ENCODE measurements at places on chromosomes 3 and 15.

GRCh38 chr15:101521069-101521468 lies 31.6 kb upstream of the PCSK6 start:
- DNase-seq: no peak

- DNase-seq: no peak
Measured at GRCh38 chr3:138046955-138047354, 37.0 kb downstream of the CLDN18 start.

DNA sequence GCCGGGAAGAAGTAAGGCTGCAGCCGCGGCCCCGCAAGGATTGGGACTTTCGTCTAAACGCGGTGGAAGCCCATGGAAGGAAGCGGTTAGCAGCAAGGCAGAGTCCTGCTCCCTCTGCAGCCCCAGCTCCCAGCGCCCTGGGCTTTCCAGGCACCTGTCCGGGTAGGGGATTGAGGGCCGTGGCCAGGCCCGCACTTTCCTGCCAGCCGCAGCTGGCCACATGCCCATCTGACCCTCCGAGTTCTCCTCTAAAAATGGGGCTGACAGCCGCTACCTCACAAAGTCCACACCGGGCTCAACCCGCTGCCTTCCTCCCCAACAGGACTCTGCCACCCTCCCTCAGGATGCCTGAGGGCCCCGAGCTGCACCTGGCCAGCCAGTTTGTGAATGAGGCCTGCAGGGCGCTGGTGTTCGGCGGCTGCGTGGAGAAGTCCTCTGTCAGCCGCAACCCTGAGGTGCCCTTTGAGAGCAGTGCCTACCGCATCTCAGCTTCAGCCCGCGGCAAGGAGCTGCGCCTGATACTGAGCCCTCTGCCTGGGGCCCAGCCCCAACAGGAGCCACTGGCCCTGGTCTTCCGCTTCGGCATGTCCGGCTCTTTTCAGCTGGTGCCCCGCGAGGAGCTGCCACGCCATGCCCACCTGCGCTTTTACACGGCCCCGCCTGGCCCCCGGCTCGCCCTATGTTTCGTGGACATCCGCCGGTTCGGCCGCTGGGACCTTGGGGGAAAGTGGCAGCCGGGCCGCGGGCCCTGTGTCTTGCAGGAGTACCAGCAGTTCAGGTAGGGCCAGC lies 1.9 kb downstream of the NEIL1 start:
- no peak for DNase-seq

DNA sequence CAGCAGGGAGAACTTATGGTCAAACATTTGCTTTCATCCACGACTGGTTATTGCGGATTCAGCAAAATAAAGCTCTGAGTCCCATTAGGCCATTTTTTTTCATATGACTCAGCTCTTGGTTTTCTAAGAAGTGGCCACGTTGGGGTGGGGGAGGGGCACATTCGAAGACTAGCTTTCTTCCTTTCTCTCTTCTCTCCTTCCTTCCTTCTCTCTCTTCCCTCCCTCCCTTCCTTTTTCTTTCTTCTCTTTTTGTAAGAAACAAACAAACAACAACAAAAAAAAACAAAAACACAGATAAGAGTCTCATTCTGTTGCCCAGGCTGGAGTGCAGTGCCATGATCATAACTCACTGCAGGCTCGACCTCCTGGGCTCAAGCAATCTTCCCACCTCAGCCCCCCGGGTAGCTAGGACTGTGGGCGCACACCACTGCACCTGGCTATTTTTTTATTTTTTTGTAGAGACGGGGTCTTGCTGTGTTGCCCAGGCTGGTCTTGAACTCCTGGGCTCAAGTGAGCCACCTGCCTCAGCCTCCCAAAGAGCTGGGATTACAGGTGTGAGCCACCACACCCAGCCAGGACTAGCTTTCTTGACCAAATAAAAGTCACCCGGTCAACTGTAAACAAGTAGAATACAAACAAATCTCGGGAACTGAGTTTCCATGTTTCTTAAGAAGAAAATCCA lies 41.6 kb downstream of the ABCC5 start:
- no peak for DNase-seq

DNA sequence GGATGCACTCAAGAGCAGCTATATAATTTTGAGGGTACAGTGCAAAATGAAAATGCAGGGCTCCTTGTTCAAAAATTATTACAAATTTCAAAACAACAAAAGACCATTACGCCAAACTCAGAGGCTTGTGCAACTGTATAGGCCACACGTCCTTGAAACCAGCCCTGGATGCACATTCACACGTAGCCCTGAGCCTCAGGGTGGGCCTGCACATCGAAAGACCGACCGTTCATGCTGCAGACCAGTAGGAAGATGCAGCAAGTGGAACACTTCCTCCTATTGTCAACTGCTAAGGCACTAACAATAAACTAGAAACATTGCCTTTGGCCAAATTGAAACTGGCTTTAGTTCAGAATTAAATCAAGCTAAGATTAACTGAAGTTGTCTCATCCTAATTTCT lies 174.7 kb downstream of the SHOX2 start:
- no peak for DNase-seq

- no peak for DNase-seq
Measured at GRCh38 chr3:72970942-72971341, 25.7 kb upstream of the PPP4R2 start.

DNA sequence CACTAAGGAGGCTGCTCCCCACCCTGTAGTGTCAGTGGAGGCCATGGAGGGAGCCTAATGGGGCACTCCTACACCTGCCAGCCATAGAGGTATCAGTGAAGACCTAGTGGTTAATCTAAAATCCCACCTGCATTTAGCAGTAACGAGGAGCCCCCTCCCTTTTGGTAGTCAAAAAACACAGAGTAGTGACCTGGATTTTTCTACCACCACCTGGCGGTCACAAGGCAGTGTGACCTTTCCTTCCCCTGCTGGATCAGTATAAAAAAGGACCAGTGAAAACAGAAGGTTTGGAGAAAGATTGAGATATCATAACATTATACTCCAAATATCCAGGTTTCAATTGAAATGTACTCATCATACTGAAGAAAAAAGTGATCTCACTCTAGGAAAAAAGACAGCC lies 241.2 kb downstream of the PYDC2 start:
- no peak for DNase-seq
